Neural crest cell (in vitro differentiated cells): ENCODE measurements at places on chromosomes 6 and 20. TPM values are rescaled to one million over a fixed set of nuclear protein-coding genes. Genes with fewer than 3 reads are reported as not detected.

TRIM40 gene
- total RNA-seq = not detected in 2 replicates

ZSCAN23 gene
- 11.8 and 12.5 TPM in 2 replicates for total RNA-seq

INSM1 gene
- total RNA-seq = 21.7 and 22.6 TPM in 2 replicates

MMP24 gene
- total RNA-seq = 2.8 and 2.9 TPM in 2 replicates

CLDN20 gene
- not detected in 2 replicates for total RNA-seq

HLA-DQB1 gene
- total RNA-seq = 0.18 and 0.23 TPM in 2 replicates

FAM162B gene
- 1.9 and 2.5 TPM in 2 replicates for total RNA-seq

TPBG gene
- total RNA-seq = 21.4 and 22.5 TPM in 2 replicates

OPN5 gene
- total RNA-seq = not detected in 2 replicates

PLCB4 gene
- 51.4 and 53.3 TPM in 2 replicates for total RNA-seq

PPP1R18 gene
- total RNA-seq = 71.0 and 71.1 TPM in 2 replicates

FABP7 gene
- total RNA-seq = 246 and 256 TPM in 2 replicates

SLC17A1 gene
- not detected in 2 replicates for total RNA-seq

CRISP3 gene
- total RNA-seq = not detected in 2 replicates

SYCP2 gene
- total RNA-seq = 1.9 and 2.3 TPM in 2 replicates

DNAH8 gene
- total RNA-seq = 0.05 and 0.39 TPM in 2 replicates

C6orf52 gene
- 5.3 and 8.2 TPM in 2 replicates for total RNA-seq
